ENCODE measurements at places on chromosomes 13 and 19.

- no peak for DNase-seq
Measured at GRCh38 chr13:79709471-79709870, 228.5 kb downstream of the NDFIP2 start.

- DNase-seq, result no peak
Measured at GRCh38 chr19:49567861-49568441, 12.4 kb downstream of the NOSIP start.

- no peak for DNase-seq
Measured at GRCh38 chr19:55801416-55801815, 30.4 kb downstream of the NLRP11 start.

DNA sequence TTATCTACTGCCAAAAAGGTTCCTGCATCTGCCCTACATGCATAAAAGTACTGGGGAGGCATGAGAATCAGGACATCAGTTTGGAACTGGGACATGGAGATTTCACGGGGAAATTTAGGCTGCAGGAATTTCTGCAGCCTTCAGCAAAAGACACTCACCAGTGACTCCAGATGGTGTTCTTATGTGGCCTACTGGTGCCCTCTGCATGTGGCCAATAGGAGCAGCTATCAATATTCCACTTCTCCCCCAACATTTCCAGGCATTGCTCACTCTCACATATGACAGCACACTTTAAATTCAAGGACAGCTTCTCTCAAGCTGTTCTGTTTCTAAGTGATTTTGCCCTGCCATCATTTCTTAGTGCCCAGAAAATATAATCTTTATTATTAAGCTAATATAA, 570.5 kb upstream of the ARGLU1 start:
- DNase-seq, result no peak

DNA sequence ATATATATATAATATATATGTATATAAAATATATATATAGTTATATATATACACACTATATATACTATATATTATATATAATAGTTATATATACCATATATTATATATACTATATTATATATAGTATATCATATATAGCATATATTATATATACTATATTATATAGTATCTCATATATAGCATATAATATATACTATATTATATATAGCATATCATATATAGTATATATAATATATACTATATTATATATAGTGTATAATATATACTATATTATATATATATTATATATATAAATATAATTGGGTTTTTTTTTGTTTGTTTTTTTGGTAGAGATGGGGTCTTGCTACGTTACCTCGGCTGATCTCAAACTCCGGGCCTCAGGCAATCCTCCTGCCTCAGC, 11.6 kb upstream of the HNRNPL start:
- DNase-seq, result no peak

Measured in GM04503 (cell line).